ENCODE measurements at places on chromosomes 1 and 21.

DNA sequence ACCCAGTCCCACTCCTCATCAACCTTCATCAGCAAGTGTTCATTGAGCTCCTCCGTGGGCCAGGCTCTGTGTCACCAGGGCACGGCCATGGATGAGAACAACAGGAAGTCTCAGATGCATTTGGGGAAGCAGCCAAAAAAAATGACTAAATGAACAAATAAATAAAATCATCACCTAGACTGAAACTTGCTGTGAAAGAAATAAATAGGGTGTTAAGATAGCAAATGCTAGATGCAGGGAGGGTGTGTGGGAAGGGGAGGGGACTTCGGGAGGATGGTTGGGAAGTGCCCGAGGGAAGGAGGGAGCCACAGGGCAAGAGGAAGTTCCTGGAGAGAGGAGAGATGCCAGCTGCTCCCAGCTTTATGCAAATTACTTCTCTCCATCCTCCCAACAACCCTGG lies 696.7 kb downstream of the PTPRU start:
- no peak for DNase-seq

- peak; percentile 9 for DNase-seq
Observed at GRCh38 chr1:201171063-201172036, 17.1 kb upstream of the TMEM9 start.

- no peak for DNase-seq
Observed at GRCh38 chr1:42176902-42177519, 12.5 kb upstream of the GUCA2A start.

GRCh38 chr21:42308914-42309752 lies 6.1 kb downstream of the TFF3 start:
- no peak for DNase-seq

GRCh38 chr1:161738627-161739287 lies 10.8 kb upstream of the DUSP12 start:
- no peak for DNase-seq

- DNase-seq = no peak
Observed at GRCh38 chr1:192936313-192937018, 122.7 kb downstream of the UCHL5 start.

DNA sequence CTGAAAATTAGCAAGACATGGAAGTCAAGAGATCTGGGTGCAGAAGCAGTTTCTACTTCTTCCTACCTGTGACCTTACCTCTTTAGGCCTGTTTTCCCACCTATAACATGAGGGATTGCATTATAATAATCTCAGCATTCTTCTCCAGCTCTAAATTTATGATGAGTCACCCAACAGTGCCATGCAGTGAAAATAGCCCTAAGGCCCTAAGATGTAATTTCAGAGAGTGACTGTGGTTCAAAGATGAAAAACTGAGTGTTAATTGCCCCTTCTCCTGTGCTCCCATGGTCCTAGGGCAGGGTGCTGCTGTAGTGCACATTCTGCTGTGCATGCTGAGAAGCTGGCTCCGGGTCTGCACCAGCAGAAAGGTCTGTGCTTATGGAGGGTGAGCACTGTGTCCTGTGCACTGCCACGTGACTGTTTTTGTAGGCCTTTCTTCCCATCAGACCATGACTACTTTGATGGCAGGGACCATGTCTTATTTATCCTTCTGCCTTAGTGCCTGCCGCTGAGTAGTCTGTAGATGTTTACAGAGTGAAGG lies 29.7 kb downstream of the JUN start:
- DNase-seq = no peak

- no peak for DNase-seq
Observed at GRCh38 chr1:247110627-247111258, 6.6 kb upstream of the ZNF669 start.

DNA sequence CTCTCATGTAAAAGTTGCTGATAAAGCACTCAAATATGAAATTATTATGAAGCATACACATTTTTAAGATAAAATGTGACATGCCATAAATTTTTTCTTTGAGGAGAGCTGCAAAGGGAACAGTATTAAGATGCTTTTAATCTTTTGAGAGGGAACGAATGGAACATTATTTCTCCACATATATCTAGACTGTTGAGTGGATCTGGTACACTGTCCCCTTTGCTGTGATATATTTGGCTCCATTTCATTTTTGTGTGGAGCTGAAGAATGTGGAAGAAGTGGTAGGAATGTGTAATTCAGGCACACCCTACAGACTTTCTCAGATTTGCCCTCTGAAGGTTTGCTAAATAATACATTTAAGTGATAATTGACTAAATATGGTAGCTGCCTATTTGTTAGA lies 31.7 kb downstream of the PGM1 start:
- no peak for DNase-seq

DNA sequence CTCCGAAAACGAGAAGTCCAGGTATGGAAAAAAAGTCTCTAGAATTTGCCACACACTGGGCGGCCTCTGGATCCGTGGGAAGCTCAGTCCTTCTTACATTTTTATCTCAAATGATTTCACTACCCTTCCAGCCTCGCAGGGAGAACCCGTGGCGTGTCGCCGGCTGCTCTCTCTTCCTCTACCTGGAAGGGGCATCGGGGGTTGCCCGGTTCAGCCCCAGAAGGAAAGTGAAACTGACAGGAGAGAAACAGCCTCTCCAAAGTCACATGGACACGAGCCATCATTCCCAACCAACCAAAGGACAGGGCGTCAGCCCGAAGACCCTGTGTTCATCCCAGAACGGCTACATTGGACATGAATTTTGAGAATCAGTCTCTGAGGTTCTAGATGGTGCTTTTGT lies 182.5 kb downstream of the ADSS2 start:
- no peak for DNase-seq

DNA sequence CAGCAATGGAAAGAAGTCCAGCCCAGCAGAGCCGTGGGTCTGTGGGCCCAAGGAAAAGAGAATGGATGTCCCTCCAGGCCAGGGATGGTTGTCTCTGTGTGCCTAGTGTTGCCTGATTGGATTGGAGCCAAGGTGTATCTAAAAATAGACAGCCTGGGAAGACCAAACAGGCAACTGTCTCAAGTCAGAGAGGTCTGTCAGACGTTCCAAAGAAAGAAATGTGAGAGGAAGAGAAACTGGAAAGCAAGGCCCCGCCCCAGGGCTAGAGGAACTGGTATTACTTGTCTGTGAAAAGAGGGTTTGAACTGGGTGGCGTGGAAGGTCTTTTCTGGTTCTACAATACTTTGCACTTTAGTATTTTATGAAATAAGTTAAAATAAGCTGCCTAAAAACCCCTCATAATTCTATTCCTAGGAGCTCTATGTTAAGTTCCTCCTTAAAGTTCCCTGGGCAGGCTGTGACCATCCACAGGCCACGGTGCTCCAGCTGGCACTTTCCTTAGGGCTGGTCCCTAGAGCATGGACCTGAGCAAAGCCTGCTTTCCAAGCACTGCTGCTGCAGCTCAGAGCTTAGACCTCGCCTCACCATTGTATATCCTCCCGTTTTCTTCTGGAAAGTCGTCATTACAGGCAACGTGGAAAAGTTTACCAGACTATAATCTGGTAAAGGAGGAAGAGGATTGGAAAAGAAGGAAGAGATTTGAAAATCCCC lies 151.6 kb downstream of the DISC1 start:
- no peak for DNase-seq

DNA sequence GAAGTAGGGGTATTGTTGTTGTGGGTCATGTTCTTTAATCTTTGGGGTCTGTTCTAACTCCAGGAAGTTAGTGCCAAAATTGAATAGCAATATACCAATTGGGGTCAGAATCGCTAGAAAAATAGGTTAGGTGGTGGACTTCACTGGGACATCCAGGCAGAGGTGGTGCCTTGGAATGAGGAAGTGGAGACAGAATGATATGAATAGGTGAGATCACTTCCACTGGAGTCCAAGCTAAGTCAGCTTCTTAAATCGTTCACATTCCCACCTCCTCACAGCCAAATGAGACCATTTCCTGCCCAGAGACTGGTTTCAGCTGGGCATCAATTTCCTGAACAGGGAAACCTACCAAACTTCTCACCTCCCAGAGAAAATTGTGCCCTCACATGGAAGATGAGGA lies 137.8 kb upstream of the RAB4A start:
- DNase-seq = no peak

GRCh38 chr1:216887032-216887431 lies 163.8 kb upstream of the ESRRG start:
- DNase-seq = no peak

GRCh38 chr1:15748690-15749398 lies 6.5 kb downstream of the TMEM82 start:
- no peak for DNase-seq

GRCh38 chr1:152502496-152503180 lies 8.0 kb upstream of the LCE5A start:
- DNase-seq = no peak

GRCh38 chr21:26282058-26282457 lies 111.5 kb upstream of the APP start:
- DNase-seq = no peak

DNA sequence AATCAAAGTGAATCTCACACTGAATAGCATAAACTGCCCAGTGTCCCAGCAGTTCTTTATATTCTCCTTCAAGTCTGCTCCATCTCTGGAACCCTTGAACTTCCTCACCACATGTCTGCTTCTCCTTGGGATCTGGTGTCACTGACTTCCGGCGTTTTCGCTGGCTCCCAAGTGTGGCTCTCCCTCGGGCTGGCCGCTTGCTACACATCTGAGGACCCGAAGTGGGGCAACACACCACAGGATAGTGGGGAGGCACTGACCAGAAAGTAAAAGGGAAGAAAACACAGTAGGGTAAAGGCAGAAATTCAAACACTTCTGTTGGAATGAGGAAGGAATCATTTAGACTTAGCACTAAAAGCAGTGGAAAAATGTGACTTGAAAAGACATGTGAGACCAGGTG lies 5.1 kb downstream of the NIT1 start:
- DNase-seq = no peak

GRCh38 chr1:206905295-206906164 lies 8.3 kb downstream of the IL24 start:
- no peak for DNase-seq

DNA sequence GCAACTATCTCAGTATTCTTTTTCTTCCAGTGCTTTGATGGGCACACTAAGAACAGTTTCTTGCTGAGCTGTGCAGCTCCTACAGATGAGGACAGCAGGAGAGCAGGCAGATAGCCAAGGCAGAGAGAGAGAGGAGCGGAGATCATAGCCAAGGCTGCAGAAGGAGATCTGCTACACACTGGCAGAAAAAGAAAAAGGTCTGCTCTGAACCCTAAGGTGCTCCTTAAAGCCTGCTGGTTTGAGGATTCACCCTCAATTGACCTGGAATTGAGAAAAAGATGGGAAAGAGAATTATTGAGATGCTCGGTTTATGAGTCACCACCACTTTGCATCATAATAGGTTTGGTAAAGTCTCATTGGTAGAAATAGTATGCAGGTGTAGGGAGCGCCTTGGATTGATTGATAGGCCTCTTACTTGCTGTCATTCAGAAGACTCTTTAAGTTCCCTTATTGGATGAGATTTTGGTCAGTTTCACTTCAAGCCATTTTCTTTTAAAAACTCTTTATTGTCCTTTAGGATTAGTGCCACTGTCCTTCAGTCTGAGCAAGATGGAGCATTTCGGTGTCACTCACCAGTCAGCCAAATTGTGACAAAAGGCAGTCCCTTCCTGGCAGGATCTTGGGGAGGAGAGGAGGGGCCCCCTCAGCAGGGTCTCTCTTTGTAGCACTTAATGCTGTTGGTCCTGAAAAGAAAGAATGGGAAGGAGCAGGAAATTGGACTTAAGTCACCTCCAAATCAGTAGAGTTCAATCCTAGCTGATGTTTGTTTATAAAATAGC lies 685.0 kb downstream of the ADGRL2 start:
- no peak for DNase-seq

DNA sequence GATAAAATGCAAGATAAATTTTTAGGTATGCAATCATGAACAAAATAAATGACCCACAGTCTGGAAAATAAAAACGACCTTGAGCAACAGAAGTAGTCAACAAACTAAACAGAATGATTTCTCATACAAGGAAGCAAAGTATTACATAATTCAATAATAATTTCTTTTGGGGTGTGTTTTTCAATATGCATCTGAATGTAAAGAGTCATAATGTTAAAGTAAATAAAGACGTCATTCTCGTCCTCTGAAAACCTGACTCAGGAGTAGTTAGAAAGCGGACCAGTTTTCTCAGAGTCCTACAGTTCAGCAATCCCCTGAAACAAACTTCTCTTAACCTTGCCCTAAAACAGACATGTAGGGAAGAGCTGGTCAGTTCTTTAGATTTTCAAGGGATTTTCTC lies 18.6 kb downstream of the CDC42BPA start:
- no peak for DNase-seq

DNA sequence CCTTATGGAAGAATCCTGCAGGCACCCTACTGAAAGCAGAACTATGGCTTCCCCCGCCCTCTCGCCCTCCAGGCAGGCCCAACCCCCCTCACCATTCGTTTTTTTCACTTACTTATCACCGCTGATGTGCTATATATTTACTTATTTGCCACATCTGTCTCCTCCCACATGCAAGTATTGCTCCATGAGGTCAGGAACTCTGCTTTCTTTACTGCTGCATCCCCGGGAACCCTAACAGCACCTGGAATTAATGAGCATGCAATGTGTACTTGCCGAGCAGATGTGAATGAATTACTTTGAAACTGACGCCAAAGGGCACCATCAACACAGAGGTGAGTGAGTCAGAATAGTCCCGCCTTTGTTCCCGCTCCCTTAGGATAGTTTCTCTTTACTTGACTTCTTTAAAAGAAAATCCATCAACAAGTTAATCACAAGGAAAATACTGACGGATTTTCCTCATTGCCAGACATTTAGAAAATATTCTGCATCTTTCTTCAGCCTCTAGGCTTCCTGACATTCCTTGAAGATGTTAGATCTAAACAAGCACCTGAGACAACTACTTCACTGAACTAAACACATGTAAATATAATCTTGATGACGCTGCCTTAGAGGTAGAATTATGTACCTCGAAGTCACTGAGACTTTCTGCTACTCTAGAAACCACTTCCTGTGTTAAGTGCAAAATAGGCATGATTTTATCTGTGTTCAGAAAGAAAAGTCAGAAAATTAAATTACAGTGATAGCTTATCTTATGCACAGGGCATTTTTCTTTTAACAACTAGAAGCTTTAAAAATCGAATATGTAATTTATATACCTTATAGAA lies 17.5 kb upstream of the RAB4A start:
- no peak for DNase-seq

GRCh38 chr21:43318841-43319781 lies 107.8 kb downstream of the SIK1 start:
- DNase-seq = no peak

GRCh38 chr1:211323156-211324063 lies 3.2 kb upstream of the TRAF5 start:
- DNase-seq = peak; percentile 48

- no peak for DNase-seq
Observed at GRCh38 chr1:97489834-97490233, 431.0 kb downstream of the DPYD start.

- DNase-seq = no peak
Observed at GRCh38 chr1:247077876-247078257, 744 bp downstream of the ZNF670 start.

All from activated CD8-positive, alpha-beta memory T cell treated with anti-CD3 and anti-CD28 coated beads for 4 hours (primary cell).